Right atrium auricular region (tissue), 2 donors: ENCODE measurements at places on chromosomes 5 and 9. TPM values are rescaled to one million over a fixed set of nuclear protein-coding genes. Genes with fewer than 3 reads are reported as not detected.

Gene PCDHB13
- total RNA-seq, result 4.2 TPM

GRCh38 chr9:121529237-121529987 is 29.8 kb upstream of the GGTA1 start:
- DNase-seq, result peak; percentile 97

GRCh38 chr9:22913026-22913425 is 466.4 kb downstream of the DMRTA1 start:
- DNase-seq, result no peak

GRCh38 chr9:129569502-129570449 is 51.1 kb downstream of the C9orf50 start:
- no peak for DNase-seq

GRCh38 chr5:129460936-129461710 is 1.0 kb downstream of the ADAMTS19 start:
- DNase-seq, result no peak

- no peak for DNase-seq
Observed at GRCh38 chr5:31581498-31582099, 49.5 kb downstream of the C5orf22 start.
